IMR-90 (cell line): ENCODE measurements at places on chromosomes 2 and 18. TPM values are rescaled to one million over a fixed set of nuclear protein-coding genes. Genes with fewer than 3 reads are reported as not detected.

KCNS3 gene
- 4.3 and 5.3 TPM in 2 replicates for total RNA-seq

- H3K27me3 ChIP-seq, result no peaks in the 10 kb centered on the region
- no peak overlapping the region for H3K4me3 ChIP-seq
- H3K4me1 ChIP-seq, result no peaks in the 10 kb centered on the region
- H3K36me3 ChIP-seq, result no peaks in the 10 kb centered on the region
Observed at GRCh38 chr18:26919627-26920026, 54.1 kb upstream of the AQP4 start.

DNA sequence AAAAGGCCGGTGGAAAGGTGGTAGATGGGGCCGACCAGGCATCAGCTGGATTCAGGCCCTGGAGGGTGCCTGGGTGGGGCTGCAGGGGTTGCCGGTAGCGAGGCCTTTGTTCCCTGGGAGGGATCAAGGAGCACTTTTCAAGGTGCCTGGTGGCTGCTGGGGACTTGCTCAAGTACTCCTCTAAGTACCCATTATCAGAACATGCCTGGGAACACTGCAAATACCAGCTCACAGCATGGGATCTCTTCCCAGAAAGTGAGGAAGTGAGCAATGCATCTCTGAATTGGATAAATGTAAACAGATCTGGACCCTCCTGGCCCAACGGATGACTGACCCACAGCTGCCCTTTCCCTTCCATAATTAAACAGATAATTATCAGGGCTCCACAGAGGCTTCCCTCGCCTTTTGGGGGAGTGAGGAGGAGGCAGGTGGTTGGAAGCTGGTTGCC lies 210.5 kb downstream of the SH3RF3 start:
- H3K27ac ChIP-seq, result peak overlapping the region; percentile 74
- peak; percentile 93 for DNase-seq
- no peak overlapping the region for H3K4me3 ChIP-seq
- no peaks in the 10 kb centered on the region for H3K27me3 ChIP-seq

LRRTM1 gene
- not detected in 2 replicates for total RNA-seq

GRCh38 chr18:43705850-43706249 lies 428.6 kb upstream of the SYT4 start:
- no peaks in the 10 kb centered on the region; the same call in 1 of the 2 replicates for H3K27me3 ChIP-seq
- no peak overlapping the region for H3K4me3 ChIP-seq
- DNase-seq, result no peak
- H3K27ac ChIP-seq, result no peak overlapping the region
- H3K4me1 ChIP-seq, result no peaks in the 10 kb centered on the region
- H3K36me3 ChIP-seq, result no peaks in the 10 kb centered on the region

REG3G gene
- not detected in 2 replicates for total RNA-seq

DNA sequence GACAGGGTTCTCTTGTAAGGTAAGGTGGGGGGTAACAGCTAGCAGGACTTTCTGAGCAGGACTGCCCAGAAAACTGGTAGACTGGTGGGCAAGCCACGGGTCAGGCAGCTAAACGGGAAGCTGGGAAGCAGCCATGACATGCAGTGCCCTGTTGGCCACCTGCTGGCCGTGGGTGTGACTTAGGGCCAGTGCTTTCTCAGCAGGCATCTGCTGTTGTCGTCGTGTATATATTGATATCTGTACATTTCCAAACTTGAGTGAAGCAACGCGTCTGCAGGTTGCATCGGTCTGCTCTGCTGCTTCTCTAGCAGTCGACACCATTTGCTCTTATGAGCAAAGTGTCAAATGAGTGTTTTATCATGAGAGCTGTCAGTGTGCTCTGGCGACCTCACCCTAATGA lies 31.0 kb downstream of the COA5 start:
- H3K27ac ChIP-seq, result no peak overlapping the region
- H3K36me3 ChIP-seq, result peaks cover 22% of the 10 kb centered on the region
- H3K4me1 ChIP-seq, result no peaks in the 10 kb centered on the region
- H3K27me3 ChIP-seq, result no peaks in the 10 kb centered on the region
- no peak for DNase-seq
- no peak overlapping the region for H3K4me3 ChIP-seq

GRCh38 chr2:203908066-203908796 lies 28.3 kb upstream of the ICOS start:
- H3K27ac ChIP-seq, result no peak overlapping the region
- H3K27me3 ChIP-seq, result no peaks in the 10 kb centered on the region; the same call in 1 of the 2 replicates
- no peak for DNase-seq
- H3K36me3 ChIP-seq, result no peaks in the 10 kb centered on the region
- no peak overlapping the region for H3K4me3 ChIP-seq

GPR35 gene
- 0.28 TPM in 1 of 2 replicates, not detected in the other for total RNA-seq

CD8A gene
- total RNA-seq, result not detected in 2 replicates
